Fibroblast of the conjunctiva (primary cell): ENCODE measurements at places on chromosomes 3 and 15.

DNA sequence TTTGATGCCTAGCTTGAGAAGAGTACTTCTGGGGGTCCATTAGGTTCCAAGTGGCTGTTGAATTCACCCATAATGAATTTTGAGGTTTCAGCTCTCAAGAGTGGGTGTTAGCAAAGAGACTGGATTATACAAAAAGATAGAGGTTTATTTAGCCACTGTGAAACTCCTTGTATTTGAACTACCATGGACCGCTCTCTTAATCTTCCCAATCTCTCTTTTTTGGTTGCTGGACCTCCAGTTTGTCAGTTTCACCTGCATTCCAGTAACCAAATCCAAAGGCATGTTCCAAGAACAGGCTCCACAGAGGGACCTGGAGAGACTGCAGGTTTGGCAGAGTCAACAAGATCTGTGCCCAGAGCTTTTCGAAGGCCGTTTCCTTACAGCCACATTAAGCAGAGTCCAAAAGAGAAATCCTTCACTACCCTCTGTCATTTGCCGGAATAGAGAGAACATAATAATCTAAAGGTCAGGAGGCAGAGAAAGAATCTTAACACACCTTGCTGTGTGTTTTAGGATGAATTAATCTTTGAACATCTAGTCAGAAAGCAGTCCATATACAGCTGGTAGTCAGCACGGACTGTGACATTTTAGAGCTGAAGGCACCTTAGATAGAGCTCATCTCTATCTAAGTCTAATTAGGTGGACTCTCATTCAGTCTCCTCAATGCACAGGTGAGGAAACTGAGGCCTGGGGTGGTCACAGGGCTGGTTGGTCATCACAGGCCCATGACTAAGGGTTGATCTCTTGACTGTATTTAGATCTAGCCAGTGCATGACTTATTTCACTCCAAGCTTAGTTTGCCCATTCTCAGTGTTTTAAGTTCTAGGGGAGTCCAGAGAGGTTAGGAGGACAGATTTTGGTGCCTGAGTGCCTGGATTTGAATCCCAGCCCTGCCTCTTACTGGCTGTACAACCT, 1.3 kb downstream of the ABHD2 start:
- no peak for DNase-seq

GRCh38 chr3:38960042-38960622, 91.6 kb downstream of the SCN11A start:
- DNase-seq = no peak

DNA sequence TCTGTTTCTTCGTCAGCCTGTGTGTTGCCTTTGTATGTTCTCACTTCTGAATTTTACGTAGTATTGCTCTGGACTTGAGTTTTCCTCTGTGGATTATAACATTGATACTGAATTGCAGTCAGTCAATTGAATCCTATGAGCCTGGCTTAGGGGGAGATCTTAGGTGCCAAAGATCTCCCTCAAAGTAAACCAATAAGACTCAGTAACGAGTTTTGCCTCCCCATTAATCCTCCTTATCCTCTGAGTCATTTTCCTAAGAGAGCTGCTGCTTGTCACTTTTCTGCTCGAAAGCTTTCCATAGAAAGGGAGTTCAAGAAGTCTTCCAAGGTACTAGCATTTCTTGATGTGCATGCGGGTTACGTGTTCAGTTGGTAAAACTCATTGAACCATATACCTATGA, 126.4 kb downstream of the CHDH start:
- no peak for DNase-seq

DNA sequence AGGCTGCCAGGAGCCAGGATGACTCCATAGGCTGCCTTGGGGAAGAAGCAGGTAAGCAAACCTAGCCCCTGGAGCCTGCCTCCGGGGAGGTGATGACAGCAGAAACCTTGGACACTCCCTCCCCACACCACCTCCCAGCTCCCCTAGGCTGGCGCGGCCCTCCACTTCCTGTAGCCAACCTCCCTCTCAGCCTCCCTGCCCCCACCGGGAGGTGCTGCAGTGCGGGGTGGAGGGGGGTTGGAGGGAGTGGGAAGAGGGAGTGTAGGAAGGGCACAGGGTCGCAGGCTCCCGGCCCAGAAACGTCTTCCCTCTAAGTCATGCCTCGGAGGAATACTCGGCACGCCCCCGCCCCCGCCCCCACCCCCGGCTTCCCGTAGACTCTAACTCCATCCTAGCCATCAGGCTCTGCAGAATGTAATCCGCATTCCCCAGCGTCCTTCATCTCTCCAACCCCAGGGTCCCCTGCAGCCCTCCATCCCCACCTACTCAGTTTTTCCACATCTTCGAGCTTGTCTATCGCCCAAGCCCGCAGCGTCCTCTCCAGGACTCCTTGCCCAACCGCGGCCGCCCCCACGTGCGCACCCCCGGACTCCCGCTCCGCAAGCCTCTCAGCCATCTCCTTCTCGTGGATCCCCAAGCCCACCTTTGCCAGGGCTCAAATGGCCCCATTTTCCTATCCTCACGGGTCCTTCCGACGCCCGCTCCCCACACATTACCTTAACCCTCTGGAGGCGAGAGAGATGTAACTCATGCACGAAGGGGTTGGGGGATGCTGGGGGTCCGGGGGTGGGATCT, 528 bp downstream of the LPCAT4 start:
- DNase-seq = peak; percentile 36

DNA sequence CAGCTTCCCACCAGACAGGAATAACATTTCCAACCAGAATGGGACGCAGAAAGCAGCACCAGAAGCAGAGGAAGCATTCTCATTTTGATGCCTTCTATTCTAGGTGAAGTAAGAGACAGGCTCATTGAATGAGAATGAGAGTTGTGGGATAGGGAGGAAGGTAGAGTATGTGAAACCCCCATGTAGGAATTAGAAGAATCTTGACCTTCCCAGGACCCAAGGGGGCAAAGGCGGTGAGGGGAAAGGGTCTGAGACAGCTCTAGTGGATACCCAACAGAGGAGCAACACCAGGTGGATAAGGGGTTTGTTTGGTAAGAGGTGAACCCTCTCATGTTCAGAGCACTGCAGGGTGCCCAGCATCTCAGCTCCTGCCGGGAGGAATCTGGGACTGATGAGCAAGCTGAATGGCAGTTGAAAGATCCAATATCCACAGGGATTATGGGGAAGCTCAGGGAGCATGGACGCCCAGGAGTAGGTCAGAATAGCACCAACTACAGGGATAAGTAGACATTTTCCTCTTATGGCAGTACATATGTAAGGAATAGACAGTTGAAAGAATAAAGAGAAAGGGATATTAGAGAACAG, 77.0 kb downstream of the PLCL2 start:
- DNase-seq = no peak

GRCh38 chr3:111923095-111923771, 55.6 kb upstream of the ABHD10 start:
- DNase-seq = no peak

DNA sequence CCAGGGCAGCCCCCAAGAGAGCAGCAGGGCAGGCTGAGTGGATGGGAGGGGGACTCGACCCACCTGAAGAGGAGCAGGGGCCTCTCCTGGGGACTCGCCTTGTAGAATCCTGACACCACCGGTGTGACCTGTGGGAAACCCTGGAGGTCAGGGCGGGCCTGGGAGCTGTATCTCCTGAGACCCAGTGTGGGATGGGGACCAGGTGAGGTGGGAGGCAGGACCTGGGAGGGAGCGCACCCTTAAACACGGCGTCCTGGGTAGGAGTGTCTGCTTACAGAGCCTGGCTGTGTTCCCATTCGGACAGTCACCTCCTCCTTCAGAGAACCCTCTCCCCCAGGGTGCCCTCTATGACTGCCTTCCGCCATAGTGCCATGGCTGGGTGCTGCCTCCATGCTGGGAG, 27.1 kb downstream of the C15orf39 start:
- no peak for DNase-seq

- no peak for DNase-seq
These were observed 10.6 kb downstream of the POPDC2 start for GRCh38 chr3:119649761-119650160.

- DNase-seq = no peak
These were observed 30.4 kb downstream of the SLC24A1 start for GRCh38 chr15:65651831-65652749.

DNA sequence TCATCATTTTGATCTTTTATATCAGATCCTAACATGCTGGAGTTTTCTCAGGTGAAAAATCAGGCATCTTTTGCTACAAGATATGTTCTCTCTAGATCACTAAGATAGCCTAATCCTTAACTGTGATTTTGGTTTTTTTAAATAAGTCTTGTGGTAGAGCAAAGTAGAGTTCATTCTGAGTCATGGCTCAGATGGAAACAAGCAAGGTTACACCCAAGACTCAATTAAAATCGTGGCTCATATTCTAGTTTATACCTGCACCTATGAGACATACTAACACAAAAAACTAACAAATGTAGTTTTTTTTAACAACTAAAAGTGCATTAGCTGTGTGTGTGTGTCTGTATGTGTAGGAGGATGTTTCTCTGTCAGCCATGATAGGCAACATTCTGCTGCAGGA, 428.2 kb downstream of the NLGN1 start:
- DNase-seq = no peak

GRCh38 chr3:144187531-144188210, 216.0 kb downstream of the DIPK2A start:
- DNase-seq = no peak

DNA sequence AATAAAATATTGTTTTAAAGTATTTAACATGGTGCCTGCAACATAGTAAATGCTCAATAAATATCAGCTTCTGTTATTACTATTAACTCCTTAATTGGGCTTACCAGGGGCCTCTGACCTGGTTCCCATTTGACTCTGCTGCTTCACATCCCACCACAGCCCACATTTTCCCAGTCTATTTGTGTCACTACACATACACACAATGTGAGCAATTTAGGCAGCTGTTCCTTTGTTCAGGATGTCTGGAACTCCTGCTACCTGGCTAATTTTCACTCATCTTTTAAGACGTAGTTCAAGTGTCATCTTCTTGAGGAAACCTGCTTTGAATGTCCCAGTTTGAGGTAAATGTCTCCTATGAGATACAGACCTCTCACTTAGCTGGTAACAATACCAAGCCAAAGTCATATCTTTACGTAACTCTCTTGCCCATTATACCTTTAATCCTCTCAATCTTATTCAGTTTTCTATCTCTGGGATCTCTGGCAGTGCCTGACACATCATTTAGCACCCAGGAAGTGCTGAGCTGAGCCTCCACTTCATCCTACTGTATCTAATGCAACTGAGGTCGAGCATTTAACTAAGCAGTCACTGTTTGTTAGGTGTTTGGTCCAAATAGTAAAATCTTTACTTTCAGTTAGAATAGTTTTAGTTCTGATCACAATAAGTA, 4.4 kb downstream of the TGFBR2 start:
- DNase-seq = no peak

DNA sequence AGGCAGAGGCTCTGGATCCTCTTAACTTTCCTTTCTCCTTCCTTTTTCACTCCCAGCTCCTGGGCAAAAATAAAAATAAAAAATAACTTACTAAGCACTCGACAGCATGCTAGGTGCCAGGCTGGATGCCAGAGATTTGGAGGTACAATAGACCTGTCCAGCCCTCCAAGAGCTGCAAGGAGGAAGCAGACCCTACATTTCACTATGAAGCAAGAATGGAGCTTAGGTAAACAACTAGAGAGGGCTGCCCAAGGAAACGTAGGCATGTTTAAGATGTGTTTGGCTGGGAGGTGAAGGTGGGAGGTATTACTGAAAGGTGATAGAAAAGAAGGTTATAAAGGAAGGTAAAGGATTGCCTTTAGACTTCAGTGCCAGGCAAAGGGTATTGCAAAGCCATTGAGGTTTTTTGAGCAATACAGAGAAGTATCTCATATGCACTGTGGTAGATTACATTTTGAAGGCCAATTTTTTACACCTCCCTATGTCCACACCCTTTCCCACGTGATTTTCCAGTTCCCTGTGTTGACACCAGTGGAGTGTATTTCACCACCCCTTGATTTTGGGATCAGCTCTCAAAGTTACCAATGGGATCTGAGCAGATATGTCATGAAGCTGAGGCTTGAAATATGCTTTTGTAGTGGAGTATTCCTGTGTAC, 69.1 kb downstream of the DCLK3 start:
- no peak for DNase-seq

DNA sequence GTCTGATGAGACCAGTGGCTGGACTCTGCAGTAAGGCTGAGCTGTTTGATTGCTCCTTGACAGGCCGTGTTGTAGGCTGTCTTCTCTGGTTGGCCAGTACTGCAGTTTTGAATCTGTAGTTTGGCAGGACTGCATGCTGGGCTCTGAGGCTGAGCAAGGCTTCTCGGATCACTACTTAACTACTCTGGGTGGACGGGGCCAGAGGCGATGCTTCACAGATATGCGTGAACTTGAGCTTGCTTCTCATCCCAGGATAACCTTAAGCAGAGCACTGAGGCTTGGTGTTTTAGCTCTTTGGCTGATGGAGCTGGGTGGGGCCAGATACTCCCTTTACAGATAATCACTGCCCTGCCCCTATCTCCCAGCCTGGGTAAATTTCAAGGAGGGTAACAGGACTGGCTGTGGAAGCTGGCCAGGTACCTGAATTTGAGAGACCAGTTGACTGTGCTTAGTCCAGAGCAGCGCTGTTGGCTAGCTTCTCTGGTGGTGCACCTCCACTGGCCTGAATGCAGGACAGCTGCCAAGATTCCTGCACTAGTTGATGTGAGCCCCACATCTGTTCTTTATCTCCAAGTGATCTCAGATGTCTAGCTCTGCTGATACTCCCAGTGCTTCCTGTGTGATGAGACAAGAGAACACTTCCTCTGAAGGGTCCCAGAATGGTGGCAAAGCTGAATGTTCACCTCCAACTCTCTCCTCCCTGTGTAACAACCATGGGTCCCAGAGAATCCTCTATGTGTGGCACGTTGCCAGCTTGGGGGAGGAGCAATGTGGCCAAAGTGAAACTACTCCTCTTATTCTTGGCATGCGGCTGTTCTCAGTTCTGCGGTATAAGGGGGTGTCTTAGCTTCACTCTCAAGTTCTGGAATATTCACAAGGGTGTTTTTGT, 37.9 kb downstream of the RPL39L start:
- peak; percentile 62 for DNase-seq

DNA sequence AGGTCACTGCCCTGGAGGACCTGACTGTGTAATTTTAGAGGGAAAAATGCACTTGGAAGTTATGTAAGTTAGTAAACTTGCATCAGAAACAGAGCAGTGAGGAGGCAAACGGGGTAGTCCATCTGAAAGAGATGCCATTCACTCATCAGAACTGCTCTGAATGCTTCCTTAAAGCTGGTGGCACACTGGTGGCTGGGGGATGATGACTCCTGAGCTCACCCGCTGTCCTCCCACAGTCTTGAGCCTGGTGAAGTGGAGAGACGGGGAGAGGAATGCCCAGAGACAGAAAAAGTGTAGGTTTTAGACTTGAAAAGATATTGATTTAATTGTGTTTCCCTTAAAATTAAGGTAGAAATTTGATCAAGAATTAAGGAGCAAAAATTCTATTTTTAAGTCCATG, 46.5 kb upstream of the LARS2 start:
- no peak for DNase-seq
